T-cell (primary cell): ENCODE measurements at places on chromosomes 3 and 15.

DNA sequence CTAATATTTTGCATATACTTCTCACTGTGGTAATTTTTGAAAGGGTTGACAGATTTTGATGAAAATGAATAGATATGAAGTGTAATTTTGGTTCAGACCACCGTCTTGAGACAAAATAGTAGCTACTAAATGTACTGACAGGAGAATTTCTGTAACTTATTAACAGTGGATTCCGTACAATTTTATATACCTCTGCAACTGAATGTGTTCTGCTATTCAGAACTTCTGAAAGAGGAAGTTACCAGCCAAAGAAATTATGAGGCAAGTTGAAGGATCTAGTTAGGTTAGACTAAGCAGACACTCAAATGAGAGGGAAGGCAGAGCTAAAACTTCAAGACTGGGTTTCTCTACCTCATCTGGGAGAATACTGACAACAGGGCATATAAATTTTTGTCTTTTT lies 29.4 kb downstream of the GAP43 start:
- no peaks in the 10 kb centered on the region for H3K27me3 ChIP-seq
- H3K4me3 ChIP-seq, result no peak overlapping the region
- DNase-seq, result no peak
- H3K36me3 ChIP-seq, result no peaks in the 10 kb centered on the region
- no peak overlapping the region for H3K27ac ChIP-seq

DNA sequence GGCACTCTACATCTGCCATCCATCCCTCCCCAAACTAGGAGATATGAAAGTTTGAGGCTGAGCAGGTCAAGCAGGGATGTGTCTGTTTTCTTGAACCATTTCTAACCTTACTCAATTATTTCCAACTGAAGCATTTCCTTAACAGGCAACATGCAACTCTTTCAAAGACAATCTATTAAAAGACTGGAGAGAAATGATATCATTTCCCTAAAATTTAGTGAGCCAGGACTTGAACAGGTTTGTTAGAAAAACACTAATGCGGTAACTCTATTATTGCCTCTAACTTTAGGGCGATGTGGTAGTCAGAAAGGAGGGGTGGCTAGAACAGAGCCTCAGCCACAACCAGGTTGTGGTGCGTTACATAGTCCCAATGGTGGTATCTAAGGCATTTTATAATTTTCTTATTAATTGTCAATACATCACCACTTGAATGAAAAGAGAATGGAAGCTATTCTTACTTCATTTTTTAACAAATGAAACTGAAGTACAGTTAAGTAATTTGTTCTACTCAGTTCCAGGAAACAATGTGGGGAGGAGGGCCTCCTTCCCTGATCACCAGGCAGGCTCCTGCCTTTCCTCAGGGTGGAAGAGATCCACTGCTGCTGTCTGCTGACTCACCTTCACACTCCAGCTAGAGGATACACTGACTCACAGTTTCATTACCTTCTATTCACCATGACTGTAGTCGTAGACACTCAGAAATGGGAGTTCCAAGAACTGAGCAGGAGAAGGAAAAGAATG lies 22.8 kb downstream of the MYO1E start:
- no peak overlapping the region for H3K27ac ChIP-seq
- no peaks in the 10 kb centered on the region for H3K36me3 ChIP-seq
- no peak overlapping the region for H3K4me3 ChIP-seq
- peaks cover 9% of the 10 kb centered on the region for H3K4me1 ChIP-seq
- peaks cover 11% of the 10 kb centered on the region for H3K27me3 ChIP-seq

GRCh38 chr15:67820992-67821783 lies 4.1 kb upstream of the SKOR1 start:
- H3K27me3 ChIP-seq, result peaks cover 24% of the 10 kb centered on the region
- H3K36me3 ChIP-seq, result no peaks in the 10 kb centered on the region
- H3K4me1 ChIP-seq, result no peaks in the 10 kb centered on the region
- no peak for DNase-seq
- no peak overlapping the region for H3K4me3 ChIP-seq

GRCh38 chr3:119560160-119560559 lies 746 bp upstream of the CD80 start:
- DNase-seq, result no peak
- H3K4me1 ChIP-seq, result no peaks in the 10 kb centered on the region
- H3K4me3 ChIP-seq, result no peak overlapping the region
- no peaks in the 10 kb centered on the region for H3K36me3 ChIP-seq
- H3K27me3 ChIP-seq, result no peaks in the 10 kb centered on the region
- H3K27ac ChIP-seq, result no peak overlapping the region

DNA sequence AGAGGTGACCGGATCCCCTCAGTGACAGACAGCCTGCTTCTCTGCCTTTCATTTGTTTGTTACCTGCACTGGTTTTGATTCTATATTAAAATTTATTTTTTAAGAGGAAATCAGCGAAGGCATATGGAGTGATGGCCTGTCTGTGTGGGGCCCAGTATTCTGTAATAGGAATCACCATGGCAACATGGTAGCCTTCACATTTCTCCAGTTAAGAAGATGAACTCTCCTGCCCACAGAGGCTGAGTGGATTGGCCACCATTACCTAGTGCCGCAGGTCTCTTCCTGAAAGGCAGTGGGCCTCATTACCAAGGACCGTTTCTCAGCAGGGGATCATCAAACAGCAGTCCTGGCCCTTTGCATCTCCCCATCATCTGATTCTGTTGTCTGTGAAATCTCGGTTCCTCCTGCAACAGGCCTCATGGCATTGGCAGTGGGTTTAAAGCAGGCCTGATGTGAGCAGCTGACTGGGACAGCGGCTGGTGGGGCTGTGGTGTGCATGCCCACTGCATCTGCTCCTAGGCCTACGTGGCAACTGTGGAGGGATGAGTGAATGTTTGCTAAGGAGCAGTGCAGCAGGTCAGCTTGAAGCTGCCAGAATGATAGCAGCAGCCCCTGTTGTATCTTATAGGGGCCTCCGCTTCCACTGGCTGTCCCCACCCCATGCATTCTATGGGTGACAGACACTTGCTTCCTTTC lies 114.5 kb downstream of the CHCHD6 start:
- H3K4me1 ChIP-seq, result no peaks in the 10 kb centered on the region
- DNase-seq, result no peak
- no peaks in the 10 kb centered on the region for H3K27me3 ChIP-seq
- no peak overlapping the region for H3K27ac ChIP-seq

- no peaks in the 10 kb centered on the region for H3K36me3 ChIP-seq
- no peak overlapping the region for H3K4me3 ChIP-seq
- no peak for DNase-seq
Observed at GRCh38 chr3:64928683-64929082, 240.9 kb upstream of the ADAMTS9 start.

DNA sequence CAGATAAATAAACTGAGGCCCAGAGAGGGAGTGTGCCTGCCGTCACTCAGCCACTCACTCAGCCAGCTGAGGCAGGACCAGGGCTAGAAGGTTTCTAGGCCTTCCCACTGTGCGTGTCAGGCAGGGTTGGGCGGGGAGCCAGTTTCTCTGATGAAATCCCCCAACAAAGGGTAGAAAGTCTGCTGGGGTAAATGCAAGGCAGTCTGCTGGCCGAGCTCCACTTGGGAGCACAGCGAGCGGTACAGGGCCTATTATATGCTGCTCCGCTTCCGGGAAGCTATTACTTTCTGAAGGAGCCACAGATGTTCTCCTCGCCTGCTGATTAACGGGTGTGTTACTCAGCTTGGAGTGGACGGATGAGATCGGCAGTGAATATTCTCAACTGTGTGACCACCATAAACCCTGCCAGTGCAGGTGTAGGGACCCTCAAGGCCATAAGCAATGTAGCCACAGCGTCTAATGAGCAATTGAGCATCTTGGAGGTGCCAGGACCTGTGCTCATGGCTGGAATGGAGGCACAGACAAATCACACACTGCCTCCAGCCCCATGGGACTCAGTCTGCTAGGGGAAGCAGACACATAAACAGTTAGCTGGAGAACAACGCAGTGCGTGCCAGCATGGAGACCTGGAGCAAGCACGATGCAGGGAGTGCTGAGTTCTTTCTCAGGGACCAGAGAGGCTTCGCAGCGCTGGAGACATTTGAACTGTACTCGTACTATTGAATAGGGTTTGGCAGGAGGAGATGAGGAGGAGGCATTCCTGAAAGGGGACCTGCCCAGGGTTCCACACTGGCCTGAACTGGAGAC lies 42.1 kb downstream of the CORO2B start:
- H3K27me3 ChIP-seq, result no peaks in the 10 kb centered on the region
- no peak overlapping the region for H3K27ac ChIP-seq
- no peak overlapping the region for H3K4me3 ChIP-seq
- no peaks in the 10 kb centered on the region for H3K4me1 ChIP-seq
- DNase-seq, result no peak

DNA sequence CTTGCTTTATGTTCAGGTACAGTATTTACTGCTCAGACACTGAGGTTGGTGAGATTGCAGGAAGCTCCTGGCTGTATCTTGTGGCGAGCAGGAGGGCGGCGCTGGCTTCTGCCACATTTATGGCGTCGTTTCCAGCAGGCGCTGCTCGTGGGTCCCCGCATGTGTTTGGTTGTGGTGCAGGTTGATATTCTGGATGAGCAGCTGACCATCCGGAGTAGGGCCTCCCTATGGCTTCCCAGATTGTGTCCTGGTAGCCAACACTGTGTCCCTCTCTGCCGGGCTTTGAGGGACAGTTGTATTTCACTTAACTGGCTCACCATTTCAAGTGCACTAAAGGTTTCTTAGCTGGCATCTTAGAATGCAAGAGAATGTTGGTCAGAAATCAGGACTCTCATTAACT lies 386.5 kb upstream of the TPM1 start:
- peaks cover 3% of the 10 kb centered on the region for H3K27me3 ChIP-seq
- H3K36me3 ChIP-seq, result no peaks in the 10 kb centered on the region
- no peaks in the 10 kb centered on the region for H3K4me1 ChIP-seq
- H3K4me3 ChIP-seq, result no peak overlapping the region
- no peak for DNase-seq
- no peak overlapping the region for H3K27ac ChIP-seq

DNA sequence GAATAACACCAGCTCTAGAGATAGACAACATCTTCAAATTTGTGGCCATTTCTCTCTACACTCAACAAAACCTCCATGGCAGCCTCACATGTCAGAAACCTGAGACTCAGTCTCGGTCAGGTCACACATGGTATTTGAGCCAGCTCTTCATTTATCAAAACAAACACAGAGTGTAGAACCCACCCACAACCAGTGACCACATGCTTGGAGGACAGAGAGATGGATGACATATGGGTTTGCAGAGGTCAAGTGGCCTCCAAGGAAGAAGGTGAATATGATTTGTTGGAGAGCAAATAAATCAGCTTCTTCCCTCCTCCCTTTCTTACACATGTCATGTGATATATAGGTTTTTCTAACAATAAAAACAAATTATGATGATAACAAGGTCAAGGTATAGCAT lies 278.1 kb upstream of the LRTM1 start:
- no peak for DNase-seq
- no peak overlapping the region for H3K27ac ChIP-seq
- H3K36me3 ChIP-seq, result no peaks in the 10 kb centered on the region

DNA sequence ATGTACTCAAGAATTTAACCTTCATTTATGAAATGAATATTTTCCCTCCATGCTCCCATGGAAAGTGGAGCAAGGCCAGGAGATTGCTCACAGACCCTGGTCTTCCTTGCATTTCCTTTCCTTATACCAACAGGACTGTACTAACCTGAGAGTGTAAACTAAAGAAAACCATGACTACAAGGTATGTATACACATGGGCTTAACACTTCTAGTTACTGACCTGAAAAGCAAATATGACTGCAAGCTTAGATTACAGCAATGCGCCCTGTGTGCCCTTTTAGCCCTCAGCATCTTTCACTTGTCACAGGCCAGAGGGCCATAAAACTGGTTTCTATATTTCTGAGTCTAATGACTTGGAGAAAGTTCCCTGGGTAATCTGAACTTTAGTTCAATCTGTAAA lies 52.1 kb downstream of the NEK10 start:
- no peaks in the 10 kb centered on the region for H3K4me1 ChIP-seq
- no peaks in the 10 kb centered on the region for H3K27me3 ChIP-seq
- no peak for DNase-seq

DNA sequence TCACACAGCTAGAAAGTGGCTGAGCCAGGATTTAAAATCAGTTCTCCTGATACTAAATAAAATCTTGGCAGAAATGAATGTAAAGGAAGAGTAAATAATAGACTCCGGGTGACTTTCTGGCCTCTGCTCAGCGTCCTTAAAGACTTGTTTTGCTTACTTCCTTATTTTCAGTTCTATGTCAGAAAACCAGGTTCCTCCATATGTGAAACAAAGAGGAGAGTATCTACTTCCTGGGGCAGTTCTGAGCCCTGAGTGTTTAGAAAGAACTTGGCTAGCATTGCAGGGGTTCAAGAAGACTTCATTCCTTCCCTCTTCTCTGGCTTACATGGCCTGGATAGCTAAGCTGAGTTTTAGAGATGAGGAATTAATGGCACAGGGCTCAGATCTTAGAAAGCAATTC lies 222.8 kb upstream of the TLE3 start:
- H3K4me3 ChIP-seq, result no peak overlapping the region
- H3K27ac ChIP-seq, result no peak overlapping the region
- peaks cover 7% of the 10 kb centered on the region for H3K27me3 ChIP-seq
- no peaks in the 10 kb centered on the region for H3K36me3 ChIP-seq

DNA sequence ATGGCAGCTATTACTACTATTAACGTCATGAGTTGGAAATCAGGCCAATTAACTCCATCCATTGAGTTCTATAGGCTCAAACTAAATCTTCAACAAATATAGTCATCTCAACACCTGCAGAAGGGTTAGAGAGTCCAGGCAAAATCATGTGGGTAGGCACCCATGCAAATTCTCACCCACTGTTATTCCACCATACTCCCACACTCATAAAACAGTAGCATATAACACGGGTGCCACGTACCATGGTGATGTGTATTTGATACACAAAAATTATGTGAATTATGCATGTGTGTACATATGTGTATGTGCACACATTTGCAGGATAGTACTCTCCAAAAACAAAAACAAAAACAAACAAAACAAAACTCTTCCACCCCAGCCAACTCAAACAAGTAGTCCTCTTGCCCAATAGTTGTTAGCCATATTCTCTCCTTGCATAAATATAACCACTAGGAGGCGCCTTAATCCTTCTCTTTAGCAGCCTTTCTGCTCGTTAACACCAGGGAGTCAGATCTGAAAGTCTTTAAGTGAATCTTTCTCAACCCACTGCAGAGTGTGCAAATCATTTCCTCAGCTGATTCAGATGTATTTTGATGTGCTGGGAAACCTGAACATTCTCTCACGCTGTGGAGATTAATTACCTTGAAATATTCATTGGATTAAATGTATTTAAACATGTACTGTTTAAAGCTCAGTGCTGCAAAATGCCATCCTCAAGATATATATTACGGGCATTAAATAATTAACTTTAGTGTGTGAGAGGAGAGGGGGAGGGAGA lies 38.0 kb upstream of the COPB2 start:
- H3K27ac ChIP-seq, result no peak overlapping the region
- no peak overlapping the region for H3K4me3 ChIP-seq
- no peaks in the 10 kb centered on the region for H3K4me1 ChIP-seq
- no peaks in the 10 kb centered on the region for H3K36me3 ChIP-seq

DNA sequence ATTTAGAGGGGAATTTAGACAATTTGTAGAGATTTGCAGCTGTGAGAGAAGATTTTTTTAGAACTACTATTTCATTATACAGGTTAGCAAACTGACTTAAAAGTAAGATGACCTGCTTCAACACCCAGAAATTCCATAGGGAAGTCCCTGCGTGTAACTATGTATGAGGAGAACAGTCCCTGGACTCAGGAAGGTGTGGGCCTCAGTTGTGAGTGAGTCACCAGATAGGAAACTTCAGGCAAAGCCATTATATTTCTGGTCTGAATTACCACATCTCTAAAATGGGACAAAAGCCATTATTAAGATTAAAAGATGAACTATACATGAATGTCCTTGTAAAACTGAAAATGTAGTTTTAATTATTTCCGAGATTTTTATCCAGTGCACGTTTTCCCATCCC lies 488.3 kb upstream of the GOLIM4 start:
- no peak for DNase-seq
- H3K4me3 ChIP-seq, result no peak overlapping the region
- no peaks in the 10 kb centered on the region for H3K27me3 ChIP-seq
- H3K36me3 ChIP-seq, result no peaks in the 10 kb centered on the region

GRCh38 chr3:118984699-118985098 lies 49.9 kb downstream of the IGSF11 start:
- peaks cover 2% of the 10 kb centered on the region for H3K4me1 ChIP-seq
- H3K27me3 ChIP-seq, result no peaks in the 10 kb centered on the region
- no peak overlapping the region for H3K27ac ChIP-seq
